Stimulated activated CD4-positive, alpha-beta T cell treated with anti-CD3 and anti-CD28 coated beads, TNF-alpha, amount 100 ng/mL, for 4 hours (primary cell): ENCODE measurements at places on chromosomes 2 and 18.

DNA sequence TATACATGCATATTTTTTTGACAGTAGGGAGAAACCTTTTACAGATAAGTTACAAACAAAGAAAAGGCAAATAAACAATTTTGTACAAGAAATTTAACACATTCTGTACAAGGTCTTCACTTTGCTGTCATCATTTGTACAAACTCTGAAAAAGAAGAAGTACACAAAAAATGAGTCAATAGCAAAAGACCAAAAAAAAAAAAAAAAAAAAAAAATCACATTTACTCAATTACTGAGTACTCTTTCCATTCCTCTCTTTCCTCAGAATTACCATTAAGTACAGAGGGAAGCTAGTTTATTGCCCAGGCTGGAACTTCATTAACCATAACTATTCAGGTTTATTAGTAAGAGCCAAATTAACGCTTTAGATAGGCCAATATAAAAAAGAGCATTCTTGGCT, 5.6 kb upstream of the STPG4 start:
- no peak for DNase-seq

DNA sequence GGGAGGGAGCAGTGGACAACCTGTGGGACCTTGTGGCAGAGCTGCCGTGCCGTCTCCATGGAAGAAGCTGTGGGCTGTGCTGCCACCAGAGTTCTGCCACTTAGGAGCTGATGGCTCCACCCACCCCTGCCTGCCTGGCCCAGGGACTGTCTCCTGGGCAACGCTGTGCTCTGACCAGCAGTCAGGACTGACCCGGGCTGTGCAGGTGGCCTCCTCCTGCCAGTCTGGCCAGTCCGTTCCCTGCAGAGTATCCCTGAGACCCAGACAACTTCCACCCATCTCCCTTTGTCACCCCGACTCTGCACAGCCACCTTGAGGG, 12.8 kb downstream of the ASIC4 start:
- no peak for DNase-seq

- DNase-seq, result peak; percentile 7
Observed at GRCh38 chr2:17752892-17753802, 463 bp downstream of the SMC6 start.

DNA sequence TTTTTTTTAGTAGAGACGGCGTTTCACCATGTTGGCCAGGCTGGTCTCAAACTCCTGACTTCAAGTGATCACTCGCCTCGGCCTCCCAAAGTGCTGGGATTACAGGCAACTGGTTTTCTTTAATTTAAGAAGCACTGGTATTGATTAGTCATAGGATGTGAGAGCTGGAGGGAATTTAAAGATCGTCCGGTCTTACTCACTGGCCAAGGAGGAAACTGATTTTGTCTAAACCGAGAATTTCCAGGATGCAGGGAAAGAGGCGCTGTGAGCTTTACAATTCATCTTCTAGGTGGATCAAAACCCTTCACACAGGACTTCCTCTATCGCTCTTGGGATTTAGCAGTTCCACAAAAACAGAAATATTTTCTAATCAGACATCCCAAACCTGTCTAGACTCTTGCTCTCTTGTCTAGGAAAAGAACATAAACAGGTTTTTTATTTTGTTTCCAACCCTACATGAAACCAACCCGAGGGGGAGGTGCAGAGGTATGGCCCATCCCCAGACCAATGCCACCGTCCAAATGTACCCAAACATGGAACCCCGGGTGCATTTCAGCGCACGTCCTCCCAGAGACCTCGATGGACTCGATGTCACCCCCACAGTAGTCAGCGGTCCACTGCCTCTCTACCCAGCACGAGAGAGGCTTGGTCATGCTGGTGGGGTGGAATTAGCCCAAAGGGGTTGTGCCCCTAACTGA, 12.5 kb upstream of the TUBB6 start:
- DNase-seq, result no peak

DNA sequence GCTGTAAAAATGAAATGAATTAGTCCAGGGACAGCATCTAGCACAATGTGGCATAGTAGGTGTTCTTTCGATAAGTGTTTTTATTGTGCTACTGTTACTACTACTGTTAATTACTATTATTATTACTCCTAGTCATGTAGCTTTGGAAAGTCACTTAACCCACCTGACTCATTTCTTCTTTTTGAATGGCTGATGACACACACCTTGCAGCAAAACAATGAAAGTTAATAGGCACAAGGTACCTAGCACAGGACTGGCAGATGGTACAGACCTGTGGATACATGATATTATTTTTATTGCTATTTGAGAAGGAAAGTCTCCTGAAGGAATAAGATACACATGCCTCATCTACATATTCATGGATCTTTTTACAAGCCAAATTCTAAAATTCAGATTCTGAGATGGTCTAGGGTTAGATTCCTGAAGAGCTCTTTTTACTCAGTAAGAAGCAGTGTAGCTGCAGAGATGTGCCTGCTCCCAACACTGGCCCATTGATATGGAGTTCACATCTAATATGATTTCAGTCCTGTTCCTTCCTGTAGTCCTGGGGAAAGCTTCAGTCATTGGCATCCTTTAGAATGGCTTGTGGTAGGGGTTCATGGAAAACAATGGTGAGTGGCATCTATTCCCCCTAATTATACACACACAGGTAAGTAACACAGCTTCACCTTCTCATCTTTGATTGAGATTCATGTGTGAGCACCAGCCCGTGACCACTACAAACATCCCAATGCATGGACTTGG, 7.9 kb upstream of the ERMN start:
- DNase-seq, result no peak

- DNase-seq, result no peak
Observed at GRCh38 chr2:43040084-43040854, 186.1 kb downstream of the ZFP36L2 start.

- DNase-seq, result no peak
Observed at GRCh38 chr2:121147766-121148165, 137.2 kb downstream of the TFCP2L1 start.

DNA sequence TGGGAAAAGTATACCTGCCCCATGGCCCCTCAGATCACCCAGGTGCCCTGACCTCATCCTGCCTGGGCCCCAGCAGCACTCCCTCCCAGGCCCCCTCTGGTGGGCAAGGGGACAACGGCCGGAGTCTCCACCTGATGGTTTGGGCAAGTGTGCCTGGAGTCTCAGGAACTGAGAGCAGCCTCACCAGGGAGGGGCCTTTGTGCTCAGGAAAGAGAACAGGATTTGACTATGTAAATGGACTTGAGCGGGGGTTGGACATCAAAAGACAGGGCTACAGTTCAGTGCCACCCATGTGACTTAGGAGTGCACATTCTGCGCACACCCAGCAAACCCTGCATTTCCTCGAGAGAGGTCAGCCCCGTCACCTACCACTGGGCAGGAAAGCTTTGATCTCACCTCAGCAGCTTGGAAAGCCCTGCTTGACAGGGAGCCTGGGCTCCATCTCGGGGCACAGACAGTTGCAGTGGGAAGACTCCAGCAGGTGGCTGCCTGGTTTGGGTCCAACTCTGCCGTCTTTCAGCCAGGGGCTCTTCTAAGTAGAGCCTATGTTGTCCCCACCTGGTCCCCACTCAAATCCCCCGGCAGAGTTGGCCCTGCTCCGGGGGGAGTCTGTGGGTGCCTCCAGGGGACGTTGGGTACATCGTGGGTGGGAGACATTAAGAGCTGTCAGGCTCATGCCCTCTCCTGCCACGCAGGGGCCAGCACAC, 3.3 kb downstream of the INPP5D start:
- DNase-seq, result no peak

- DNase-seq, result no peak
Observed at GRCh38 chr2:228819701-228820100, 451.4 kb downstream of the PID1 start.

DNA sequence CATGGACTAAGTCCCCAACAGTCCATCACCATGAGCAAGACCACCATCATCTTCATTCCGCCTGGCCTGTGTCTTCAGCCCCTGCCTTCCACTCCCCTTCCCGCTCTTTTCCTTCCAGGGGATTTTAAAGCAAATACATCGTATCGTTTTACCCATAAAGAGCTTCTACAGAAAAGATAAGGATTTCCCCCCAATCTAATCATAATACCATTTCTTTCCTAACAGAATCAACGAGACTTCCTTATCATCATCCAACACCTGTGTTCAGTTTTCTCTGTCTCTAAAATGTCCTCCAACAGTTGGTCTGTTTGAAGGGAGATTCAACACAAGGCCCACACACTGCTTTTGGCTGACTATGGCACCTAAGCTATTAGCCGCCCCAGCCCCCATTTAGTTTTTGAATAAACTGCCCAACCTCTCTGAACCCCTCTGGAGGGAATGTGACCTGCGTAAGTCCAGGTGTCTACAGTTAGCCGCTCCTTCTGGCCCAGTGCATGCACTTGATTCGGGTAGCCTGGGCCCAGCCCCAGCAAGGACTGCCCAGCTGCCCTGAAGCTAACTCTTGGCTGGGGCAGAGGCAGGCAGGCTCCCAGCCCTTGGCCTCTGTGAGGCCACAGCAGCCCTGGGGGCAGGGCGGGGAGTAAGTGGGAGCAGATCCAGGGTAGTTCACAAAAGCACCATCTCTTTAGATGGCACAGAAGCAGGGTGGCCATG, 25.3 kb upstream of the SEMA4C start:
- DNase-seq, result no peak

- no peak for DNase-seq
Observed at GRCh38 chr18:69162649-69163048, 238.0 kb upstream of the DOK6 start.

- DNase-seq, result no peak
Observed at GRCh38 chr2:131094463-131095281, 1.4 kb upstream of the FAM168B start.

DNA sequence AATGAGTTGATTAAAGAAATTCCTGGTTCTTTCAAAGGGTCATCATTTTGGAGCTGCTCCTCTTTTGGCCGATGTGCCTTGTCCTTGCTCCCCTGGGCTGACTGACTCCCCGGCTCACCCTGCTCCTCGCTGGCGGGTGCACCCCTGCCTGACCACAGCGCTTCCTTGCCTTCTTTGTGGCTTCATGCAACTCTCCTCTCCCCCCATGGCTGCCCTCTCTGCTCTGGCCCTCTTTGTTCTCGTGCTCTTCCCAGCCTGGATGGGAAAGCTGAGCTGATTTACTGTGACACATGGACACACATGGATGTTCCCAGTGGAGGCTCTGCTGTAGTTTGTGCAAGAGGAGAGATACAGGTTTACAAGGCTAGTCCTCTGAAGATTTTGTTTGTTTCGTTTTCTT, 234.6 kb downstream of the HAUS1 start:
- no peak for DNase-seq

DNA sequence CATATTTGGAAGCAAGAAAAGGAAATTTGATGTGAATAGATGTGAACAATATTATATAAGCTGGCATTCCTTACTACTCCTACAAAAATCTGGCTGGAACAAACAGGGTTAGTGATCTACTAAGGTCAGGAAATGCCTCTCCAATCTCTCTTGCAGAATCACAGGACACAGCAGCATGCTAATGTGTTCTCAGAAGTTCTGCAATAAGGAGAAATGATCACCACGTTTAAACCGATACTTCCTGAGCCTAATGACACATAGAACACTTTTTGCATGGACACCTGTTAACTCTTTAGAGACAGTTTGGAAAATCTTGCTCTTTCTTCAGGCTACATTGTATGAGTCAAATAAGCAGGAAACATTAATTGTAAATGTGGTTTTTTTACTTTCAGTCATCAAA, 89.6 kb upstream of the MAP3K20 start:
- no peak for DNase-seq
